ENCODE measurements at places on chromosomes 7 and 10. TPM values are rescaled to one million over a fixed set of nuclear protein-coding genes. Genes with fewer than 3 reads are reported as not detected.

DNA sequence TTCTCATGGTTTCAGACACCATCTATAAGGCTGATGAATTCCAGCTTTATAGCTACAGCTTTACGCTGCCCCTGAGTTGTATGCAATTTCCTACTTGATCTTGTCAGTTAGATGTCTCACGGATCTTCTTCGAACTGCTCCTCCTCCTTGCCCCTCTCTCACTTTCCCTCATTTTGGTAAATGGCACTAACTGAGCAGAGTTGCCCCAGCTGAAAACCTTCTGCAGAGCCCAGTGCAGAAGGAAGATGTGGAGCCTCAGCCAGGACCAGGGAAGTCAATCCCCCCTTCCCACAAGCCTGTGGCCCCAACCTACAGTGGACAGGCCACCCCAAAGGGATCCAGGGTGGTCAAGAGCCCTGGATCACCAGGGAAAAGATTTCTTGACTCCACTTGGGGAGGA is 49.0 kb upstream of the SEPHS1 start:
- DNase-seq, result no peak

- no peak for DNase-seq
Measured at GRCh38 chr10:76993213-76993612, 644.4 kb downstream of the KCNMA1 start.

DNA sequence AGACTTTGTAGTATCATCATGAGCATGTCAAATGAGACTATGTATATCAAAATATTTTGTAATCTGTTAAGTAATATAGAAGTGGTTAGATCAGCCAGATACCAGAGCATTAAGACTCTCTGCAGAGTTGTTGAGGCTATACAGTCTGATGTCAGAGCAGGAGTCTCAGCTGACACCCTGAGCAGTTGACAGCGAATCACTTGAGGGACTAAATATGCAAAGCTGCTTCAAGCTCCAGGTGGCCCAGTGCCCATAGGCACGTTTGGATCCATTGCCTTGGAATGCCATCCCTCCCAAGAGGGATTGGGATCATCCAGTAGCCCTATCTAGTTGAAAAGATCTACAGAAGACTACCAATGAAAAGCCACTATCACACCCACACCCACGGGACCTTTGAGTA is 210.2 kb downstream of the TAX1BP1 start:
- no peak for DNase-seq

GRCh38 chr10:77291596-77292505 is 345.8 kb downstream of the KCNMA1 start:
- peak; percentile 2 for DNase-seq

Gene PAPOLB
- 1.1 TPM for total RNA-seq

DNA sequence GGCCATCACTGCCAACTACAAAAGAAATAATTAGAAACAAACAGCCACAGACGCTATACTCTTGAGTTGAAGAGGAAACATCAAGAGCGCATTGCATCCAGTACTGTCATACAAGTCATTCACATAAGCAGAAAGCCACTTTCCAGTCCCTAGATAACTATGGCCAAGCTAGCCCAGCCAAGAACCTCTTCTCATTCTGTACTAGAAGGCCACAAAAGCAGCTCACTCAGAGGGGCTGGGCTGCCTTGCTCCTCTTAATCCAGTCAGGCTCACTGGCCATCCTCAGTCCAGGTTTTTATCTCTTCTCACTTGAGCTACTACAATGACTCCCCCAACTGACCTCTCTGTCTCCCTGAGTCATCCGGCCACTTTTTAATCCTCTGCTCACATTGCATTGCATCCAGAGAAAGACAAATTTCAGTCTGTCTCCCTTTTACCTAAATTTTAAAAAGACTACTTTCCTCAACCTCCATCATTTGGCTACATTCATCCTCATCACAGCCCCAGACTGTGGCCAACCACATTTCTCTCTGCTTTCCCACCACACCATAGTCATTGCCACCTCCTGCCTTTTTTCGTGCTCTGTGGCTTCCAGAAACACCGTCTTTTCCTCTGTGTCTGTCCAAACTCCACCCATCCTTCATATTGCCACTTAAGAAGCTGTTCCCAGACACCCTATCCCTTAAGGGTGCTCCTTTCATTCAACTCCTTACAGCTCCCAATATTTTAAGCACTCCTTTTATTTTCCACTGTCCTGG is 25.0 kb downstream of the PPP1R3C start:
- DNase-seq, result no peak

GRCh38 chr10:19929506-19930140 is 113.4 kb downstream of the PLXDC2 start:
- DNase-seq, result no peak

DNA sequence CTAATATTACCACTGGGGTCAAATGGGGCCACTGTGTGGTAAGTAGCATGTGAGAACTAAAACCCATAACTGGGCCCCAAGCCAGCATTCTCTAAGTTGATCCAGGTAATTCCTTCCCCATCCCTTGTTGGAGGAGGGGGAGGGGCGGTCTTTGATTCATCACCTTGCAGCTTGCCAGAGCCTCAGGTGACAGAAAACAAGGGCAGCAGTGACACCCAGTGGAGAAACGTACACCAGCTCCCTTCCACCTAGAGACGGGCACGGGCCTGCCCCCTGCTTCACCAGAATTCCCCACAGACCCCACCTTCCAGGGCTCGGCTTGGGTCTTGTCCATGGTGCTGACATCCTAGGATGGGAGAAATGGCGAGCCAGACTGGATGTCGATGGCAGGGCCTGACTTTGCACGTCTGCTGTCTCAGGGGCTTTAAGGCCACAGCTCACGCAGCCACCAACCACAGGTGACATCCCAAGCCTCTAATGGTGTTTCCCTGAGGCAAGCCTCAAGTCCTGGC is 102.0 kb downstream of the STRA8 start:
- no peak for DNase-seq

Gene SLC16A9
- total RNA-seq, result not detected

- no peak for DNase-seq
Measured at GRCh38 chr10:75540357-75540966, 109.0 kb downstream of the LRMDA start.

- peak; percentile 77 for DNase-seq
Measured at GRCh38 chr10:520402-520787, 169.1 kb downstream of the DIP2C start.

DNA sequence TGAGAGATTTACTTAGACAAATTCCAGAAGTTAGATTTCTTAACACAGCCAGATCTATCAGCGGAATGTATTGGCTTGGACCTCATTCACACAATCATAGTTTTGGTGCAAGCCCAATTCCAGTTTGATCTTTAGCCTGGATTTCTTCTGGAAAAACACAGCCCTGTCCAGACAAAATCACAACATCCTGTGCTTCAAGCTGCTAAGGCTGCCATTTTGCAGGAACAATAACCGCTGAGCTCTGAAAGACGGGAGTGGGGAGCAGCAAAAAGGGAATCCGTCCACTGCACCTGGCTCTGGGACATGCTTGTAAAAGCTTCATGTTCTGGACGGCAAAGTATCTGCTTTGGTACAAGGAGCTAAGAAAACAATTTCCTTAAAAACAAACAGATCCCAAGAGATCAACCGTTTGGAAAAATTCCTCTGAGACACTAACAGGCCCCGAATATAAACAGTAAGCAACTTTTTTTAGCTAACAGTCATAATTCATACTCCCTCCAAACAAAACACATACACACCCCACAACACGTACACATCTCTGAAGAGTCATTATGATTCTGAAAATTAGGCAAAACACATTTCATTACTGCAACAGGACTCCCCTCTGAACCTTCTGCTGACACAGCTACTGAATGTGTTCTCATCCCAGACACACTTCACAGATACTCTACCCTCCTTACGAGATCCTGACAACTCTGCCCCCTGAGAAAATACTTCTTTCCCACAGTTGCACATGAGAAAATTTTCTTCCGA is 32.4 kb downstream of the ITIH5 start:
- peak; percentile 84 for DNase-seq

Gene AKR1C8
- not detected for total RNA-seq

Gene DOCK1
- 40.2 TPM for total RNA-seq

Gene SORBS1
- 921 TPM for total RNA-seq

Gene PCDH15
- total RNA-seq, result 0.71 TPM

GRCh38 chr10:127151981-127152699 is 44.3 kb downstream of the INSYN2A start:
- no peak for DNase-seq

DNA sequence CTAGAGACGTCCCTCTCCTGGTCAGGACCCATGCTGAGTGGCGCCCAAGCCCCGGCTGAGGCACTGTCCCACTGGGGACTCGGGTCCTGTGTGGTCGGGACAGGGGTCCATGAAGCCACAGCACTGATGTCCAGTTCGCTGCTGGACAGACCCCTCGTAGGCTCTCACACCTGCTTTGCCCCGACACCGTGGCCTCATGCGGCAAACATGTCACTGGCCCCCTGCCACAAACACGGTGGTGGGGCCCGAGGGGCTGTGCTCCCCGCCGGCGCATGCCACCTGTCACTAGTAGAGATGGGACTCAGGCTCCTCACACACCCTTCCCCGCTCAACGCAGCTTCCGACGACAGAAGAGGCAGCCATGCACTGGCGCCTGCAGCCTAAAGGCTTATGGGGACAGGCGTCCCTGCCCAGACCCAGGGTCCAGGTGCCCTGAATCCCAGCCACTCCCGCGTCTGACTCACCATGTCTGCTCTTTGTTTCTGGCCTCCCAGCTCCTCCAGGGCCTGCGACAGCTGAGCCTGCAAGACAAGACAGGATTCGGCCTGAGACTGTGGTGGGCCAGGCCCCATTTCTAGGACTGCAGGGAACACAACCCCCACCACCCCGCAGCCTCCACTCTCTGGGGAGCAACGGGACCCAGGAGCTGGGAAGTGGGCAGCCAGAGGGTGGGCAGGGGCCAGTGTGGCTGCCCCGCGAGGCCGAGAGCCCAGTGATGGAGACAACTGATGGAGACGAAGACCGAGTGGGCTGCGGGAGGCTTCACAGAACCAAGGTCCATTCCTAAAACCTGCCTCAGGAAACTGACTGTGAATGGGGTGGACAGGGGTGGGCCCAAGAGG is 230.9 kb downstream of the MAD1L1 start:
- DNase-seq, result peak; percentile 55

- no peak for DNase-seq
Measured at GRCh38 chr10:90604636-90605035, 253.2 kb downstream of the HTR7 start.

DNA sequence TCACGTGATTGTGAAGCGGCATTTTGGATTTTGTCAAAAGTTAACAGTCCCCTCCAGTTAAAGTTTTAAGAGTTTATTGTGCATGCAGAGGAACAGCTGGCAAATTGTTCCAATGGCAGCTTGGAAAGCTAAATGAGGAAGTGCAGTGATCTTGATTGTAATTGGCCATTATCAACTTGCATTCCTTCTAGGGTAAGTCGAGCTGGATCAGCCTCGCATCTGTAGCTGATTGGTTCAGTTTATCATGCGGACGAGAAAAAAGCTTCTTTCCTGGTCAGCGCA is 566 bp downstream of the ZNF789 start:
- DNase-seq, result no peak
